ENCODE measurements at places on chromosomes 16 and 17. TPM values are rescaled to one million over a fixed set of nuclear protein-coding genes. Genes with fewer than 3 reads are reported as not detected.

The TP53TG3B gene
- not detected for total RNA-seq

GRCh38 chr16:8645831-8646230 lies 24.3 kb downstream of the METTL22 start:
- no peak for DNase-seq

DNA sequence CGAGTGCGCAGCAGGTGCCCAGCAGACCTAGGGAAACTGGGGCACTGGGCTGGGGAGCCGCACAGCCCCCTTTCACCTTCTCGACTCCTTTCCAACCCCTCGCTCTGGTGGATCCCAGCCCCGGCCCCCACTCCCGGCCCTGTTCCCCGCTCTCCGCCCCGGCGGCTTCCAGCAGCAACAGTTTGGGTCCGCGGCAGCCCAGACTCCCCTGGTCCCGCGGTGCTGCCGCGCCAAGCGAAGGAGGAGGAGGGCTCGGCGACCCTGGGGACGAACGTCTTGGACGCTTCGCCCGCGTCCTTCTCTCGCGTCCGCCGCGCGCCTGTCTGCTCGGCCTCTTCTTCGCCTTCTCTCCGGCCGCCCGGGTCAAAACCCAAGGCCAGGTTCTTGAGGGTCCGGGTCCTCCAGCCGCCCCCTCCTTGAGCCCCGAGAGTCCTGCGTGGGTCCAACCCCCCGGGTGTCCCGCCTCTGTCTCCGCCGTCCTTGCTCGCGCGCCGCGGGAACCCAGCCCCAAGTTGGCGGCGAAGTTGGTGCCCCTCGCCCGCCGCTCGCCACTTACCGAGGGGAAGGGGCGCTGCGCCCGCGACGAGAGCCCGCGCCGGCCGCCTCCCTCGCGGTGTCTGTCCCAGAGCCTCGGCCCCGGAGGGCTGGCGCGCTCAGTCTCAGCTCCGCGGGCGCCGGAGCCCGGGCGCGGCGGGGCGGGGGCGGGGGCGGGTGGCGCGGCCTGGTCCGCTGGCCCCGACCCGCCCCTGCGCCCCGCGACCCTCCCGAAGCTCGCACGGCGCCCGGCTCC lies 1.4 kb upstream of the GRIN2C start:
- DNase-seq = no peak

DNA sequence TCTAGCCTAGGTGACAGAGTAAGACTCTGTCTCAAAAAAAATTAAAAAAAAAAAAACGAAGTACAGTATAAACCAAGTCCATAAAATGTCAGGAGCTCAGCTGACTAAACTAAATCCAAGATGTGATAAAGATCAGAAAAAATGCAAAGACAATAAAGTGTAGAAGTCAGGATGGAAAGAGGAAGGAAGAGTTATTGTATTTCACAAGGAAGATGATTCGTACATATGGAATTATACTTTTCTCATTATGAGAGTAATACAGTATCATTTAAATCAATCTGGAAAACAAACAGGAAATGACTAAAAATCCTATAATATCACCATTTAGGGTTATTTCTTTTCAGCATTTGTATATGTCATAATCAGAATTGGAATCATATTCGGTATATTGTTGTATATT lies 11.4 kb upstream of the APOH start:
- DNase-seq = no peak

DNA sequence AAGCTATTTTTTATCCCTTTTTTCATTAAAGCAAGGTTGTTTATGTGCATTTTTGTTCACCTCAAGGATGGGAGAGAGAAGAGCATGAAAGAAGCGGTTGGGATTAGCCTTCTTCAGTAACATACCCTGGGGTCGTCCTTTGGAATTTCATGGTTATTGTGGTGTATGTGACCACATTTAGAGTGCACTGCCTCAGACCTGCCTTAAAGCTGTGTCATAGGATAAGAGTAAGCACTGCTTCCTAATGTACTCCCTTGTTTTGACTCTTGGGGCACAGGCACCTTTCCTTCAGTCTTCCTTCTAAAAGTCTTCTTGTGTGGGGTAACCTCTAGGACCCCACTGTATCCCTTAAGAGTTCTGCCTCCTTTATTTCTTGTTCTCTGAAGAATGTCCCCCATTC lies 28.9 kb downstream of the TNRC6A start:
- no peak for DNase-seq

Data from G401 (cell line).